ENCODE measurements at places on chromosomes 3 and 15. TPM values are rescaled to one million over a fixed set of nuclear protein-coding genes. Genes with fewer than 3 reads are reported as not detected.

LRRC34 gene
- not detected for total RNA-seq

- DNase-seq = no peak
- peak overlapping the region; percentile 91 for H3K27ac ChIP-seq
- H3K4me3 ChIP-seq = peak overlapping the region; percentile 62
- peaks cover 37% of the 10 kb centered on the region for H3K4me1 ChIP-seq
- no peaks in the 10 kb centered on the region for H3K36me3 ChIP-seq
- no peaks in the 10 kb centered on the region for H3K27me3 ChIP-seq
These were observed 984 bp upstream of the SMARCC1 start for GRCh38 chr3:47782446-47783308.

- no peak for DNase-seq
- no peak overlapping the region for H3K4me3 ChIP-seq
- H3K27ac ChIP-seq = no peak overlapping the region
These were observed 64.7 kb downstream of the OXSM start for GRCh38 chr3:25854635-25855034.

GRCh38 chr15:59352683-59353082 lies 20.0 kb downstream of the MYO1E start:
- no peak overlapping the region for H3K4me3 ChIP-seq
- no peak for DNase-seq

IL17RD gene
- total RNA-seq = 0.20 TPM

MUC13 gene
- total RNA-seq = 0.04 TPM

NIPA2 gene
- 56.2 TPM for total RNA-seq

DNA sequence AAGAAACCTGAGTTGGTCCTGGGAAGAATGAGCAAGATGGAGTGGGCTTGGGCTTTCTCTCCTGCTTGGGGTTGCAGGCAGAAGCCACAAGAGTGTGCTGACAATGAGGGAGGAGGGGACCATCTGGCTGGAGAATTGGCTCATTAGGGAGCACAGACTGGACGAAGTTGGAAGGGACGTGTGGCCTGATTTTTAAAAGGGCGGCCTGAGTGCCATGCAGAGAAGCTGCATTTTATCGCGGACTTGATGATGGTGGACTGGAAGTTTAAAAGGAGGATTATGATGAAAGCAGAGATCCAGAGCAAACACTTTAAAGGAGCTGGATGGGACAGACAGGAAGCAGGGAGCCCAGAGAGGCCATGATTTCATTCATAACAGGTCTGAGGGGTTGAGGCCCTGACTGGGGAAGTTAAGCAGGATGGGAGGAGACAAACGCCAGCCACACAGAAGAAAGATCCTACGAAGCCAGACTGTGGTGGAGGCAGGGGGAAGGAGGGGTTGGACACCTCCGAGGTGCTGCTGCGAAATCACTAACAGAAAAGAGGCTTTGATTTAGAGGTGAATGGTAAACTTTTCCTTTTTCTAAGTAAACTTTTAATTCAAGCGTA lies 23.6 kb downstream of the TLNRD1 start:
- H3K4me3 ChIP-seq = no peak overlapping the region
- DNase-seq = no peak
- no peaks in the 10 kb centered on the region for H3K36me3 ChIP-seq
- 0 out of 2 replicates have a peak, but pooled peaks cover 10% of the 10 kb centered on the region for H3K4me1 ChIP-seq
- H3K27me3 ChIP-seq = peaks cover 8% of the 10 kb centered on the region

ANKUB1 gene
- not detected for total RNA-seq

GRCh38 chr3:64865839-64866570 lies 178.2 kb upstream of the ADAMTS9 start:
- H3K27me3 ChIP-seq = no peaks in the 10 kb centered on the region
- DNase-seq = no peak
- no peaks in the 10 kb centered on the region for H3K4me1 ChIP-seq
- H3K4me3 ChIP-seq = no peak overlapping the region
- H3K36me3 ChIP-seq = no peaks in the 10 kb centered on the region
- H3K27ac ChIP-seq = no peak overlapping the region

CTXND1 gene
- 2.1 TPM for total RNA-seq

KY gene
- not detected for total RNA-seq

WDR76 gene
- 11.1 TPM for total RNA-seq
